ENCODE measurements at places on chromosomes 1 and 21.

GRCh38 chr1:25476186-25477097 is 45.7 kb downstream of the MACO1 start:
- peak overlapping the region; percentile 26 for H3K27ac ChIP-seq
- no peaks in the 10 kb centered on the region for H3K27me3 ChIP-seq
- peaks cover 22% of the 10 kb centered on the region for H3K36me3 ChIP-seq
- H3K4me1 ChIP-seq: peaks cover 22% of the 10 kb centered on the region

GRCh38 chr21:36478207-36478701 is 1.7 kb downstream of the CLDN14 start:
- no peak overlapping the region for H3K27ac ChIP-seq
- DNase-seq: no peak
- H3K36me3 ChIP-seq: no peaks in the 10 kb centered on the region
- H3K4me3 ChIP-seq: no peak overlapping the region
- H3K27me3 ChIP-seq: peaks cover 16% of the 10 kb centered on the region
- peaks cover 2% of the 10 kb centered on the region for H3K4me1 ChIP-seq

- H3K4me3 ChIP-seq: no peak overlapping the region
- no peak for DNase-seq
- no peaks in the 10 kb centered on the region for H3K4me1 ChIP-seq
- peaks cover 4% of the 10 kb centered on the region for H3K36me3 ChIP-seq
- H3K27me3 ChIP-seq: peaks cover 9% of the 10 kb centered on the region
These were observed 20.5 kb upstream of the MYBPHL start for GRCh38 chr1:109327285-109327684.

DNA sequence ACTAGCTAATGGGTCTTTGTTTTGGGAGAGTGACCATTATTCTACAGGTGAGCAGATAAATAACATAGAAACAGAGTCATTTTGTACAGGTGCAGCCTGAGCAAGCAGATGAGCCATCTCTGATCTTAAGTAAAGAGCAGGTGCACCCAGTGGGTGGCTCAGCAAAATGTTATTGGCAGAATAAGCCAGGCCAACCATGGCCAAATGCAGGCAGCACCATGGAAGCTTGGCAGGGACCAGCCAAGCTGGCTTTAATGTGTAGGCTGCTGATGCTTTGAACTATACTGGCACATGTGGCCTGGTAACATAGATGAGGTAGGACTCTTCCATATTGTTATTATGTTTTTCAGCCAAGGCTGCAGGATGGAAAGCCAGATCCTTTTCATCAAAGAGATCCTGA is 553.3 kb upstream of the ZRANB2 start:
- DNase-seq: no peak
- H3K27me3 ChIP-seq: no peaks in the 10 kb centered on the region
- no peak overlapping the region for H3K27ac ChIP-seq
- H3K4me1 ChIP-seq: no peaks in the 10 kb centered on the region
- no peak overlapping the region for H3K4me3 ChIP-seq

DNA sequence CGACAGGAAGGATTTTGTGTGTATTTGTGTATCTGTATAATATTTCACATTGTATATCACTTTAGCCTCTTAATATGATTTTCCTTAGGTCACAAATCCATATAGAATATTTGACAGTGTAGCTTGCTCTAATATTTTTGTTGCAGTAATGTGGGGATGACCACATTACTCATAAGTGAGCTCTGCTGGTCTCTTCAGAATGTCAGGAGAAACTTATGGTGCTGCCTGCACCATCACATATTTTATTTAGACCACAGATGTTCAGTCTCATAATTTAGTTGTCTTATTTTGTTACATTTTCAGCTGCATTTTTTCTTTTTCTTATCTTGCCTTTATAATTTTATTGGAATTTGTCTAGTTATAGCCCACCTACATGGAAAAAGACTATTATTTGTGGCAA is 205.3 kb downstream of the PBX1 start:
- no peak for DNase-seq
- no peaks in the 10 kb centered on the region for H3K27me3 ChIP-seq
- no peaks in the 10 kb centered on the region for H3K4me1 ChIP-seq
- no peaks in the 10 kb centered on the region for H3K36me3 ChIP-seq
- no peak overlapping the region for H3K4me3 ChIP-seq

DNA sequence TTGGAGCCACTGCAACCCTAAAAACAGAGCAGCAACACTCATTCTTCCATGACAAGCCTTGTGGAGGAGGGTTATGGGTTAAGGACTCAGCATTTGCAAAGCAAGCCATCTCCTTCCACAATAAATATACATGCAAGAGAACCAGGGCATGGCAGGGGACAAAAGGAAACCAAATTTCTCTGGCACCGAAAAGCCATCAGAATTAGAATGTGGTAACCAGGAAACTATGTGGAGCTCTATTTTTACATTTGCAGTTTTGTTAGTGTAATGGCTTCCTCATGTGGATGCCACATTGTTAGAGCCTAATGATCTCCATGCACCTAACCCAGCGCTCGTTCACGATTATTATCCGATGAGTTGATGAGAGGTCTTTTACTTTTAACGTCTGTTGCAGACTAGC is 91.7 kb downstream of the NAV1 start:
- H3K4me3 ChIP-seq: no peak overlapping the region
- no peaks in the 10 kb centered on the region for H3K4me1 ChIP-seq
- peaks cover 27% of the 10 kb centered on the region for H3K27me3 ChIP-seq

- no peaks in the 10 kb centered on the region for H3K36me3 ChIP-seq
- no peak overlapping the region for H3K27ac ChIP-seq
- H3K27me3 ChIP-seq: peaks cover 41% of the 10 kb centered on the region
- no peak for DNase-seq
These were observed 622.9 kb downstream of the MATN1 start for GRCh38 chr1:30100524-30100862.

DNA sequence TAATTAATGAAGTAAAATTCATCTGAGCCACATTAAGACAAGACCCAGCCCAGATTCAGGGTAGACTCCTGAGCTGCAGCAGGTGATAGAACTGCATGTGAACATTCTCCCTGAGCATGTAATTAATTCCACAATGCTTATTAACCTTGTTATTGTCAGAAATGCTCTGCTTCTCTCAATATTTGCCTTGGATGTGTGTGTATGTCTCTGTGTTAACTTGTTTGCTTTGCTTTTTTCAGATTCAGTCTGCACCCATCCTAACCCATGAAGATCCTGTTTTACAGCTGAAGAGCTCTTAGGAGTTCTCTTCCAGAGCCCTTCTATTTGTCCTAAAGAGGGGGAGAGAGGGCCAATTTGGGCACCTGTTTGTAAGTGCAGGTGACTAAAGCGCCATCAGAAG is 143.2 kb upstream of the BMP8A start:
- H3K4me1 ChIP-seq: peaks cover 3% of the 10 kb centered on the region
- peaks cover 99% of the 10 kb centered on the region for H3K36me3 ChIP-seq
- no peak for DNase-seq
- H3K4me3 ChIP-seq: no peak overlapping the region

DNA sequence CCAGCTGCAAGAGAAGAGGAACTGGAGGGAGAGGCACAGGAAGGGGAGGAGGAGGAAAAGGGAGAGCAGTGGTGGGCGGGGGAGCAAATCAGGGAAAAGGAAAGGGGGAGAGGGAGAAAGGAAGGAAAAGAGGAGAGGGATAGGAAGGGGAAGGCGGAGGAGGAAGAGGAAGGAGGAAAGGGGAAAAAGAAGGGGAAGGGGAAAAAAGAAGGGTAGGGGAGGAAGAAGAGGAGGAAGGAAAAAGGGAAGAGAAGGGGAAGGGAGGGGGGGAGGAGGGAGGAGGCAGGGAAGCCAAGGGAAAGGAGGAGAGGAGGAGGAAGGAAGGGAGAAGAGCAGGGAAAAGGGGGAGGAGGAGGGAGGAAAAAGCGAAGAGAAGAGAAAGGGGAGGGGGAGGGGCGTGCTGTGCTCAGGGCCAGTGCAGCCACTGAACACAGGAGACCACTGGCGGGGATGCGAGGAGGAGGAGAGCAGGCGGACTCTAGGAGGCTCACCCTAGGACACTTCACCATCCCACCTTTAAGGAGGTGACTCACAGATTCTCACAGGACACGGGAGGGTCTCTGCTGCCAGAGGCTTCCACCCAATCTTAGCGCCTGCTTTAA is 33.1 kb downstream of the PGBD5 start:
- H3K27ac ChIP-seq: no peak overlapping the region
- no peak overlapping the region for H3K4me3 ChIP-seq
- H3K4me1 ChIP-seq: no peaks in the 10 kb centered on the region

- peaks cover 16% of the 10 kb centered on the region for H3K4me1 ChIP-seq
- H3K36me3 ChIP-seq: no peaks in the 10 kb centered on the region
- DNase-seq: no peak
- H3K27me3 ChIP-seq: peaks cover 80% of the 10 kb centered on the region
These were observed 738 bp downstream of the CELF3 start for GRCh38 chr1:151715726-151716404.

GRCh38 chr1:31215065-31215570 is 24.6 kb downstream of the NKAIN1 start:
- peaks cover 46% of the 10 kb centered on the region for H3K27me3 ChIP-seq
- DNase-seq: no peak
- H3K4me3 ChIP-seq: no peak overlapping the region
- H3K4me1 ChIP-seq: no peaks in the 10 kb centered on the region
- H3K36me3 ChIP-seq: no peaks in the 10 kb centered on the region

GRCh38 chr21:33246963-33247362 is 17.2 kb downstream of the IFNAR2 start:
- H3K36me3 ChIP-seq: peaks cover 98% of the 10 kb centered on the region
- no peak overlapping the region for H3K4me3 ChIP-seq
- H3K27me3 ChIP-seq: no peaks in the 10 kb centered on the region
- peak overlapping the region; percentile 38 for H3K27ac ChIP-seq
- peaks cover 30% of the 10 kb centered on the region for H3K4me1 ChIP-seq
- DNase-seq: no peak

DNA sequence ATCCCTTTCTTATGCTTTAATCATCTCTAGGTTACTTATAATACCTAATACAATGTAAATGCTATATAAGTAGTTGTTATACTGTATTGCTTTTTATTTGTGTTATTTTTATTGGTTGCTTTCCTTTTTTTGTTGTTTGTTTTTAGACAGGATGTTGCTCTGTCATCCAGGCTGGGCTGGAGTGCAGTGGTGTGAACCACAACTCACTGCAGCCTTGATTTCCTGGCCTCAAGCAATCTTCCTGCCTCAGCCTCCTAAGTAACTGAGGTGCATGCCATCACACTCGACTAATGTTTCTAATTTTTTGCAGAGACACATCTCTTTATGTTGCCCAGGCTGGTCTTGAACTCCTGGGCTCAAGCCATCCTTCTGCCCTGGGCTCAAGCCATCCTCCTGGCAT is 26.9 kb downstream of the KRTAP19-8 start:
- no peaks in the 10 kb centered on the region for H3K36me3 ChIP-seq
- peaks cover 30% of the 10 kb centered on the region for H3K4me1 ChIP-seq
- H3K27me3 ChIP-seq: no peaks in the 10 kb centered on the region
- H3K4me3 ChIP-seq: peak overlapping the region; percentile 70
- peak; percentile 24 for DNase-seq
- peak overlapping the region; percentile 90 for H3K27ac ChIP-seq

GRCh38 chr1:225483818-225484656 is 56.2 kb upstream of the LBR start:
- H3K27me3 ChIP-seq: peaks cover 18% of the 10 kb centered on the region
- no peak overlapping the region for H3K27ac ChIP-seq
- peaks cover 3% of the 10 kb centered on the region for H3K4me1 ChIP-seq
- DNase-seq: no peak
- H3K36me3 ChIP-seq: no peaks in the 10 kb centered on the region

GRCh38 chr1:178941261-178941689 is 70.4 kb upstream of the ANGPTL1 start:
- no peaks in the 10 kb centered on the region for H3K36me3 ChIP-seq
- DNase-seq: no peak
- no peak overlapping the region for H3K4me3 ChIP-seq
- H3K4me1 ChIP-seq: no peaks in the 10 kb centered on the region
- peaks cover 17% of the 10 kb centered on the region for H3K27me3 ChIP-seq
- no peak overlapping the region for H3K27ac ChIP-seq

DNA sequence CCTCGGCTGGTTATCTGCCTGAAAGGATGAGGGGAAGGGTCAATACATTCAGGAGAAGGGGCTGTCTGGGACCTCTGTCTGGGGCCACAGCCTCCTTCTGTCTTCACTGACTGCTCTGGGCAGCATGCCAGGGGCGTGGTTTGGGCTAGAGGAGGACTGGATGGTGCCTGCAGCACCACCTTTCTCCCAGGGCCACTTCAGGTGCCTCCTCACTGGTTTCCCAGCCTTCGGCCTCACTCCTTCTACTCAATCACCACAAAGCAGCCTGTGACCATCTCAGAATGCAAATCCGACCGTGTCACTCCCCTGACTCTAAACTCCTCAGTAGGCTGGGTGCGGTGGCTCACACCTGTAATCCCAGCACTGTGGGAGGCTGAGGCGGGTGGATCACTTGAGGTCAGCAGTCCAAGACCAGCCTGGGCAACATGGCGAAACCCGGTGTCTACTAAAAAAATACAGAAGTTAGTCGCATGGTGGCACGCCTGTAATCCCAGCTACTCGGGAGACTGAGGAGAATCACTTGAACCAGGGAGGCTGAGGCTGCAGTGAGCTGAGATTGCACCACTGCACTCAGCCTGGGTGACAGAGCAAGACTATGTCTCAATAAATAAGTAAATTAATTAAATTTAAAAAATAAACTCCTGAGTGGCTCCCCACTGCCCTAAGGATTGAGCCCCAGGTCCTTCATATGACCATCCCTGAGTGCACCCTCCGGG is 50.1 kb upstream of the ECE1 start:
- peaks cover 52% of the 10 kb centered on the region for H3K4me1 ChIP-seq
- no peaks in the 10 kb centered on the region for H3K27me3 ChIP-seq
- no peak overlapping the region for H3K27ac ChIP-seq
- no peak for DNase-seq
- no peak overlapping the region for H3K4me3 ChIP-seq

All from effector memory CD8-positive, alpha-beta T cell (primary cell).